ENCODE measurements at places on chromosomes 7 and 10.

GRCh38 chr7:7889791-7890568 is 78.6 kb upstream of the GLCCI1 start:
- DNase-seq = no peak

DNA sequence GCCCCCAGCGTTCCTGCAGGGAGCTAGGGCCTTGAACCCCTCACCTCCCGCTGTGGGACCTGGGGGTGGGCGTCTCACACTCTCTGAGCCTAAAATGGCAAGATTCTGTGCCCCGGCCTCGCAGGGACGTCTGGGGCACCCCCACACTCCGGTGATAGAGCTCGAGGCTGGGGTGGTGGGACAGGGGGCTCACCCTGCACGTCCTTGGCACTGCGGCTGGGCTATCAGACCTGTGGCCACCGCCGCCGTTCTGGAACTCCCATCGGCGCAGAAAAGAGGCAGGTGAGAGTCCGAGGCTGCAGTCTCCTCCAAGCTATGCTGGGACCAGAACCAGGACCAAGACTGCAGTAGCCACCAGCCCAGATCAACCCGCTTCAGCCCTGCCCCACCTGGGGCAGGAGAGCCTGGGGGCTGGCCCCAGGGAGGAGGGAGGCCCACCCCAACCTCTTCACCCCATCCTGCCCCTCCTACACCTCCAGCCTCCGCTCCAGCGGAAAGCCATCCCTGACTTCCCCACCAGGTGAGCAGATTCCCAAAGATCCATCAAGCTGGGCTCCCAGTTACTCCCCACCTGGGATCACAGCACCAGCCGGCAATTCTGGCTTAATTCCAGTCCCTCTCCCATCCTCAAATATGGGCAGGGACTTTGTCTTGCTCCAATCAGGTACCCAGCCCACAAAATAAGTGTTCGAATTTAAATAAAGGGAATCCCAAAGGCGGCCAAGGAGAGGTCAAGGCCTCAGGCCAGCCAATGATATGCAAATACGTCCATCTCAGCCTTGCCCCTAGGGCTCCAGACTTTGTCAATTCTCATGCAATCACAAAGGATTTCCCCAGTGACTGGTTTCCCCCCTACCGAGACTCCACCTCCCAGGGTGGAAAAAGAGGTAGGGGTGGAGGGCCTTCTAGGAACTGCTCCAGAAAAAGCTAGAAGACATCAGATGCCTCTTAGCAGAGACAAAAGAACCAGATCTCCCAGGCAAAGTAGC is 16.4 kb downstream of the TNRC18 start:
- DNase-seq = no peak

DNA sequence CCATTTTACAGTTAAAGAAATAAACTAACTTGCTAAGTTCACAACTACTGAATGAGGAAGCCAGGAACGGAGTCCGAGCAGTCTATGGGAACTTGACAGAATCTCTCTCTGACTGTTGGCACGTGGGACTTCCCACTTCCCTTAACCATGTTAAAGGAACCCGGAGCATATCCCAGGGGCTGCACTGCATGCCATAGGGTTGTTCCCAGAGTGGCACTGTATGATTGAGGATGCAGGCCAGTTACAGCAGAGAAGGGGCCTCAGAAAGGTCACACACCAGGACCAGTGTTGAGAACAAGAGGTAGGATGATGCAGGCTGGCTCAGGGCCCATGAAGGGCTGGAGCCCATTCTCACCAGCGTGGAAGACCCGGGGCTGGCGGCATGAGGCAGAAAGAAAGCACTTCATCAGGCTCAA is 201.8 kb downstream of the NSUN6 start:
- DNase-seq = no peak

- DNase-seq = no peak
Observed at GRCh38 chr10:29479981-29480954, 154.5 kb downstream of the SVIL start.

DNA sequence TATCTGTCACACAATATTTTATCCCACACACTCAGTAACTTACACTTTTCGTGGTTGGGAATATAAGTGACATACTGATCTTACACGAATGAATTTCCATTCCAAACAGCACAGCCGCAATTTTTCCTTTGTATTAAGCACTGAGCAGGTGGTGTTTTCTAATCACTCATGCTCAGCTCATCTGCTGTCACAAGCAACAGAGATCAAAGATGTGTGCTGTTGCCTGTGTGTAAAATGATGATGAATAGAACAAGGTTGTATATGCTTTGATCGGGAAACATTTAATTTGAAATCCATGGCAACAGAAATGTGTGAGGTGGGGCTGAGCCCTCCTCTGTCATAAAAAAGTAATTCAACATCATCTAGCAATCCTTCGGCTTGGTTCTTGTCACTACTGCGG is 927.7 kb upstream of the MBL2 start:
- DNase-seq = no peak

GRCh38 chr10:123549761-123550454 is 116.2 kb upstream of the GPR26 start:
- no peak for DNase-seq

DNA sequence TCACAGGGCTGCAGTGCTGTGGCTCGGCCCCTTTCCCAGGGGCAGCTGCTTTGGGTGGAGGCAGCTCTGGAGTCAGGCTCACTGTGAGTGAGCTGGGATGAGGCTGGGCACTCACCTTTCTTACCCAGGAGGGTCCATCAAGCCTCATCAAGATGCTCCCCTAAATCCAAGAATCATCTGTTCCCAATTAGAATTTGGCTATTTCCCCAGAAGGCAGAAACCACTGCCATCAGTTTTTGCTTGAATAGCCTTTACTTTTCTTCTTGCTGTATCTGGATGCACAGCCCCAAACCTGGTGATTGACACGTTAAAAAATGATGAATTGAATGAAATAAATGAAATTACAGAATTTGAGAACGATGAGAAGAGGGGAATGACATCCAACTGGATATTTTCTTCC is 74.3 kb upstream of the LYZL1 start:
- no peak for DNase-seq

- no peak for DNase-seq
Observed at GRCh38 chr7:157488281-157488680, 151.5 kb downstream of the DNAJB6 start.

DNA sequence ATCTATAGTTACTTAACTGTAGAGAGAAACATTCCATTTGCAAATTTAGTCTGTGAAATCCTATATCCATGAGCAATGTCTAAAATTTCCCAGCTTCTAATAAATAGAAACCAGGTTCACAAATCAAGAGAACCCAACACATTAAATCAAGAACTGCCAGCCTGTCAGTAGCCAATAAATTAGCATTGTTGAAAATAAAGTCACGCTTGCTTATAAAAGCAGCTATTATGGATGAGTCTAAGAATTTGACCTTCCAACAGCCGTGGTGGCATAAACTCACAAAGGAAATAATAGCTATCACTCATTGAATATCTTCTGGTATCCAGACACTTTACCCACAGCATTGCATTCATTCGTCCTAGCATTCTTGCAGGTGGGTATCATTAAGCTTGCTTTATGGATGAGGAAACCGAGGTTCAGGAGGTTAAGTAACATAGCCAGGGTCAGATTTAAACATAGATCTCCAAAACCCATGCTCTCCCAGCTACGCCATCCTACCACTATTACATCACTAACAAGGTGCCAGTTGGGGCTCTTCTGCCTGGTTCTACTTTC is 260.1 kb upstream of the YAE1 start:
- DNase-seq = no peak

DNA sequence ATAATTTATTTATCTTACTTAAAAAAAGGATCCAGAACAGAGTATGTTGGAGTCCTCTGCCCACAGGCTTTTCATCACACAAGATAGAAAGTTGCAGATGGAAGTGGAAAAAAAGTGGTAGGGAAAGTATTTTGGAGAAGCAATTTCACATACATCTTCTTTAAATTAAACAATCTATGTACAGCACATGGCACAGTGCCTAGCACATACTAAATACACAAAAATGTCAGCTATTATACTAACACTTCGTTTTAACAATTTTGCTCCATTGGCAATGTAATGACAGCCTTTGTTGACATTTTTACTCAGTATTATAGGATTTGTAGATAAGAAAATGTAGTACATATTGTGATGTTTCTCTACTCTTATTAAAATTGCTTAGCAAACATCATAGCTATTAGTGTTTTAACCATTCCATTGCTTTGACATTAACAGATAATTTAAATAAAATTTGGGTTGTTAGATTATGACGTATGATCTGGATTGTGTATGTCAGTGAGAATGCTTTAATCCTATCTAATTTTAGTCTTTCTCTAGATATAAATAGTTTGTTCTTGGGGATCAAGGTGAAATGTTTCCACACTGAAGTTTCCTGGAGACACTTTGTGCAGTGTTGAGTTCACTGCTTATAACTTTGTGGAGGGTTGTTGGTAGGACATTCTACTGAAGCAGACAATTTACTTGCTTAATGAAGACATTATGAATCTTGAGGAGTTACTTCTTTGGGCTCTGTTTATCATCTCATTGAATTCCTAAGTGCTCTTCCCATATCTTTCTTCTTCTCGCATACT is 202.8 kb upstream of the DKK1 start:
- DNase-seq = no peak

- DNase-seq = no peak
Observed at GRCh38 chr7:149150981-149151380, 3.7 kb downstream of the ZNF398 start.

GRCh38 chr7:148931470-148931869 is 47.4 kb upstream of the EZH2 start:
- DNase-seq = no peak

- DNase-seq = peak; percentile 67
Observed at GRCh38 chr10:84375011-84375410, 46.6 kb downstream of the CCSER2 start.

DNA sequence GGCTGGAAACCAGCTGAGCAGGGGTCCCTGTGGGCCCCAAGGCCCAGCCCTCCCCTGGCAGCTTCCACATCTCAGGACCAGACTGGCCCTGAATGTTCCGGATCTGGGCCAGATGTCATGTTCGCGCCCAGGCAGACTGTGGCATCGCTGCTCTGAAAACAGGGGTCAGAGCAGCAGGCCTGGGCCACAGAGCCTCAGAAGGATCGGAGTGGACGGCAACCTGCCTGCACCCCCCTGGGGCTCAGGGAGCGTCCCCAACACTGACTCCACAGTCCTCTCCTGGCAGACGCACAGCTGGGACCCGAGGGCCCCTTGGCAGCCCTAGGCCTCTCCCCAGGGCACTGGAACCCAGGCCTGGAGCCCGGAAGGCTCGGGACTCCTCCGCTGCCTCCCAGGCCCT is 91.3 kb upstream of the DNAAF5 start:
- DNase-seq = no peak

- DNase-seq = no peak
Observed at GRCh38 chr10:85638797-85639196, 727.8 kb downstream of the GRID1 start.

DNA sequence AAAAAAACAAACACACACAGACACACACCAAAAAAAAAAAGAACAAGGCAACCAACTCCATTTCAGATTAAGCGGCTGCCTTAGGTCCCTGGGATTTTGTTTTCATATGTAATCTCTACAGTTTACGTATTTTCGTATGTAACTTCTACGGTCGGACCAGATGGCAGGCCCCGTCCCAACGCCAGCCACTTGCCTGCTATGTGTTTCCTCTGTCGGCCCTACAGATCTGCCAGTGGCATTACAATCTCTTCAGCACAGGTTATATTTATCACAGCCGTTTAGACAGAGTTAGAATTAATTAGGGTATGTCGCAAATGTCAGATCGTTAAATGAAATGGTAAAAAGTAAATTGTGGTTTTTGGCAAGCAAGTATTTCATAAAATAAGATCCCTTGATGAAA is 99.3 kb downstream of the DNAJB6 start:
- no peak for DNase-seq

GRCh38 chr7:1910827-1911226 is 240.8 kb downstream of the ELFN1 start:
- no peak for DNase-seq

DNA sequence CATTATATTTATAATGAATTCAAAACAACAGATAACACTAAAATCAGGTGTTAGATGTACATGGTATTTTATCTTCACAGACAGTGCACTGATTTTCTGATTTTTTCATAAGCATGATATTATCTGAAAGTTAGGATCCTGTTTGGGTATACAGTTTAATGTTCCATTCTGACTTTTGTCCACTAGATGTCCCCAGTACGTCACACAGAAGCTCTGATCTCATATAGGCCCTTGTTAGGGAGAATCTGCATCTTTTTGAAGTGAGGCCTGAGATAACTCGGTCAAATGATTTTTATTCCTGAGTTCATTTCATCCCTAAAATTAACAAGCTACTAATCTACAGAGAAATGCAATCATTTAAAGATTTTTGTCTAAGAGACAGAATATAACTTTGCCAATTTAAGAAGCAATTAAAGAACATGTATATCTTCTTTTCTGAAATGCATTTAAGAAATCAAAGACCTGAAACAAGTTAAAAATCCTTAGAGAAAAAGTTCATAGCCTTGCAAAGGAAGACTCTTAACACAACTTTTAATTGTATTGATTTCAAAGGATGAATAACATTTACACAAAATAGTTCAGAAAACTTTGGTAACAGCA is 72.0 kb upstream of the TES start:
- peak; percentile 49 for DNase-seq

- peak; percentile 5 for DNase-seq
Observed at GRCh38 chr10:96556003-96556402, 30.8 kb downstream of the TM9SF3 start.

- no peak for DNase-seq
Observed at GRCh38 chr7:152383341-152384234, 52.2 kb downstream of the KMT2C start.

DNA sequence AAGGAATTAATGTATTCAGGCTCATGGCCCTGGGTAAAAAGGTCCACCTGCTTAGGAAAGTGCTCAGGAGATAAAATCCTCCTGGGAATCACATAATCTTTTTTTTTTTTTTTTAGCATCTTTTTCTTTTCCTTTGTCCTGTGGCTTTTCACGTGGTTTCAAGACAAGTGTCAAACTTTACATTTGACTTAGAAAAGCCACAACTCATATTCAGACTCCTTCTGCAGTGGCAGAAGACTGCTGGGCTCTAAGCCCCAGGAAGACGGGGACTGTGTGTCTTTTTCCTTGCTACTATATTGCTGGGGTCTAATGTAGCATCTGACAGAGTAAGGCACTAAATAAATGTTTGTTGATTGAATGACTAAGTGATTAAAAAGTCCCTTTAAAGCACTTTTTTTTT is 127.5 kb upstream of the ANKRD1 start:
- no peak for DNase-seq

DNA sequence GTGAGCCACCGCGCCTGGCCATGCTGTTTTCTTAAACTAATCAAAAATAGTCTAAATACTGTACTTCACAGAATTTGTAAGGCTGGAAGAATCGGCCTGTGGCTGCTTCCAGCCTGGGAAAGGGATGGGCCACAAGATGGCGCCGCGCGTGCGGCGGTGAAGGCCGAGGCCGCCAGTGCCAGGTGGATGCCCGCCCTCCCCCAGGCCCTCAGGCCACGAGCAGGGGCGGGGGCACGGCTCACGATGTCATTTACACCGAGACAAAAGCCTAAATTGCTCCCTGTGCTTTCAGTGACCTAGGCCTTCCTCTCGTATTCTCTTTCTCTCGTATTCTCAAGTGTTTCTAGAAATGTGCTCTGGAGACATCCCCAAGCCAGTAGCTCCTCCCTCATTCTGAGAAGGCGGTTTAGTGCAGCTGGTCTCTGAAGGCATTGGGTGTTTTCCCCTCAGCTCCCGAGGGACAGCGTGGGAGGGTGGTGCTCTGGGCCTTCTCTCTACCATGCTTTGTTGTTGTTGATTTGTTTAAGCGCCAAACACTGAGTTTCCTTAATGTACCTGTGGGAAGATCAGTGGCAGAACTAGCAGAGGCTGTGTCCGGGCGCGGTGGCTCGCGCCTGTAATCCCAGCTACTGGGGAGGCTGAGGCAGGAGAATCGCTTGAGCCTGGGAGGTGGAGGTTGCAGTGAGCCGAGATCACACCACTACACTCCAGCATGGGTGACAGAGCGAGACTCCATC is 68.4 kb downstream of the CDC123 start:
- peak; percentile 71 for DNase-seq

Data from CD4-positive, alpha-beta T cell treated with Interleukin-12 subunit alpha and Interleukin-12 subunit beta, for 1 hour (primary cell).